ENCODE measurements at places on chromosomes 4 and X. TPM values are rescaled to one million over a fixed set of nuclear protein-coding genes. Genes with fewer than 3 reads are reported as not detected.
A peak's percentile ranks its signal among the peaks of the same experiment; 100 is the strongest.

The NOX1 gene
- total RNA-seq: not detected

GRCh38 chrX:7109838-7110793, 37.4 kb upstream of the STS start:
- no peak for DNase-seq

The HEPH gene
- not detected for total RNA-seq

GRCh38 chrX:31294475-31294874, 222.6 kb upstream of the FTHL17 start:
- DNase-seq: no peak

- no peak for DNase-seq
Observed at GRCh38 chrX:5528057-5528456, 700.6 kb downstream of the NLGN4X start.

The GAGE1 gene
- not detected for total RNA-seq

The MAML3 gene
- 1.6 TPM for total RNA-seq

DNA sequence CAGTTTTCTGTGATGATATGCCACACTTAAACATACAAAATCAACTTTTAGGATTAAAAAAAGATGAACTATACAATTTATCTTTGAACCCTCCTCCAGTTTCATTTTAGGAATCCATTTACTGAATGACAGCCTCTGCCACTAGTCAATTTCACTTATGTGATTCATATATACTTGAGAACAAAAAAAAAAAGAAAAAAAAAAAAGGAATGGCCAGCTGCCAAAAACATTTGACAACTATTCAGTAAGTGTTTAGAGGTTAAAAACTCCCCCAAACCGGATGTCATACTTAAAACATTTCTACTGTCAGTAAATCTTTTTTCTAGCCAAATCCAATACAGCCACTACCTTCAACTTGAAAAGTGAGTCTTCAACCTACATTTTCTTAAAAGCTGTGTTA, 266.7 kb upstream of the MAGEB2 start:
- no peak for DNase-seq

GRCh38 chrX:14029425-14030173, at the start of gene GEMIN8:
GEMIN8 (minus strand) TSS chrX:14029892; CDS start chrX:14021478, 8,414 bp downstream.
- DNase-seq: peak; percentile 90

DNA sequence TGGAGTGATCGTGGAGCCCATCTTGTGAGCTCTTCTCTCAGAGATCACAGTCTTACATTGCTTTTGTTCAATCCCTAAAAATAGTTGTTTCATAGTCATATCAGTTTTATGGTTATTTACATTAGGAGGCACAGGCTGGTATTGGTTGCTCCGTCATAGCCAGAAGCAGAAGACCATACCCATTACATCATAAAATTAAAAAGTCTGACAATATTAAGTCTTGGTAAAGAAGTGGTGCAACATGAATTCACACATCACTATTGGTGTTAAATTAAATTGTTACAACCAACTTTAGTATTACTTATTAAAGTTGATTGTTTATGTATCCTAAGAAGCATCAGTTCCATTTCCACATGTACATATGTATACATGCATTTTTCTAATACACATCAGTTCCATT, 84.6 kb downstream of the LARP1B start:
- DNase-seq: no peak

DNA sequence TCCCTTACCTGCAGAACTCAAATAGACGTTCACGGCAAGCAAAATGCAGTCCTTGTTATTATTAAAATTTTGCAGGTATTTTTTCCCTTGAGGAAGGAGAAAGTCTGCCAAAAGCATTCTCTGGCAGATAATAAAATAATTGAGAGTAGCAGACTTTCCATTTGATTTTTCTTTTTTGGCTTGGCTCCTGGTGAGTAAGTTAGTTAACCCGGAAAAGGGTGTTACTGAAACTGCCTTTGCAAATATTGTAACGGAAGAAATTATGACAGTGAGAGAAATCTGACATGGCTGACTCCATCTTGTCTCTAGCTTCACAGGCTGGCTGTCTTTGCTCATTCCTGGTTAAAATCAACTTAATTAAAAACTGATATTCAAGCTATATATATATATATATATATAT, 100.5 kb downstream of the GPR143 start:
- no peak for DNase-seq

The SMR3B gene
- not detected for total RNA-seq

DNA sequence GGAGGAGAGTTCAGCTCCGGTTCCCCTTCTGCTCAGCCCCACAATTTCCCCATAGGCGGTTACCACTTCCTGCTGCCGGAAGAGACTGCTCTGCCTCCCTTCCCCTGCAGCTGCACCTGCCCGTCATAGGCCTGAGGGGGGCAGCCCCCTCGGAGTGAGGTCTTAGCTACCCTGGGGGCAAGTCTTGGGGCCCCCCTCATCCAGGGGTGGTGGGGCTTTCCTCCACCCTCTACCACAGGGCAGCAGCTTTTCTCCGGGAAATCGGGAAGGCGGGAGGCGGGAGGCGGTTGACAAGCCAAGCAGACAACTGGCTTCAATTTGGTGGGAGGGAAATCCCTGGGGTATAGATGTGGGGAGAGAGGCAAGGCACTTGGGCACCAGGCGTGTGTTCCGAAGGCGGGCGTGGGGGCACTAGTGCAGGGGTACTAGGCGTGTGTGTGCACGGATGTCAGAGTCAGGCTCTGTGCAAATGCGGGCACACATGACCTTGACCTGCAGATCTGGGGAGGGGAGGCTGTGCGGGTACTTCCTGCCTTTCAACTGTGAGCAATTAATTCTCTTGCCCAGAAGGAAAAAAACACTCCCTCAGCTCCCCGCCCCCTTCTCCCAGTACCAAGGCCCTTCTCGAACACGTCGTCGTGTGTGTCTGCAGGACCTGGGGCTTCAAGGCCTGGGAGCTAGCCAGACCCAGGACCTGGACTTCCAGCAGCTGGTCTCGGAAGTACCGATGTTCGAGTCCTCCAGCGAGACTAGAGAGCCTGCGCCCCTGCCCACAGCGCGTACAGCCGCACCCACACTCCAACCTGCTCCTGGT, 1.0 kb upstream of the ARHGAP4 start:
- DNase-seq: peak; percentile 84

GRCh38 chrX:41178201-41178600, 93.0 kb downstream of the USP9X start:
- DNase-seq: peak; percentile 3

DNA sequence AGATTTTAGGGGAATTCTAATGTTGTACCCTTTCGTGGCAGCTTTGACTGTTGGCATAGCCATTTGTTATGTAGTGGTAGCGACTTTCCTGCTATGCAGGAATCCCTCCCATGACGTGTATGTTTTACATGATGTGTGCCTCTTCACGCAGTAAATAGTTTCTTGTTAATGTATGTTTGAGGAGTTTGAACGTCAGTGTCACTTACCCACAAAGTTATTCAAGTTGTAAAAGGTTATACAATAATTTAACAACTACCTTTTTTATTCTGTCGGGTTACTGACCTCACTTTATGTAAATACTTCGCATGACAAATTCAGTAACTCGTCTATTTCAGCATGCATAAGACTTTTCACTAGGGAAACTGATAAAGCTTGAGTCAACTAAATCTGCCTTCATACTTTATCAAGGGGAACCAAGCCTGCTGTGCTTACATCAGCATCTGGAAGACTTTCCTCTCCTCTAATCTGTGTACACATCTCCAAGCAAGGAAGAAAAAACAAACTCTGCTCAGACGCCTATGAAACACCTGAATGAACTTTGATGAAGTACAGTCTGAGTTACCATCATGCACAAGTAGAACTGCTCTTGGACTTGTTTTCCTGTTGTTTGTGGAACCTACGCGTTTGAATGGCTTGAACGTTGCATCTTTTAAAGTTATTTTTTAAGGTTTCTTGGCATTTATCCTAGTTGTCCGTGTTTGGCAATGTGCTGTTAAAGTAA, 61.2 kb downstream of the SLC9A6 start:
- DNase-seq: no peak

DNA sequence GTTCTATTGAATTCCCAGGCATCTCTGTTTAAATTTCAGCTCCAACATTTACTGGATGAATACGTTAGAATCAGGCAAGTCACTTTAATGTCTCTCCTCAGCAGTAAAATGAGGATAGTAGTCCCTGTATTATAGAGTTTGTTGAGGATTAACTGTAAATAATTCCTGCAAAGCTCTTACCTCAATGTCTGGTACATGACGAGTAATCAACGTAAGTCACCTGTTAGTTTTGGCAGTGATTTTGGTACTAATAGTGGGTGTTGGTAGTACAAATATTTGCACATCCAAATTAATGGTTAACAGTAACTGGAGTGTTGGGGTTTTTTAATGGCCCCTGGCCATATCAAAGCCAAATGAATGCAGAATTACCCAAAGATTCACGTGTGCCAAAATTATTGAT, 189.8 kb upstream of the GALNT7 start:
- DNase-seq: no peak

The GAGE12J gene
- not detected for total RNA-seq

GRCh38 chr4:134777606-134778005, 576.0 kb upstream of the PABPC4L start:
- DNase-seq: no peak

DNA sequence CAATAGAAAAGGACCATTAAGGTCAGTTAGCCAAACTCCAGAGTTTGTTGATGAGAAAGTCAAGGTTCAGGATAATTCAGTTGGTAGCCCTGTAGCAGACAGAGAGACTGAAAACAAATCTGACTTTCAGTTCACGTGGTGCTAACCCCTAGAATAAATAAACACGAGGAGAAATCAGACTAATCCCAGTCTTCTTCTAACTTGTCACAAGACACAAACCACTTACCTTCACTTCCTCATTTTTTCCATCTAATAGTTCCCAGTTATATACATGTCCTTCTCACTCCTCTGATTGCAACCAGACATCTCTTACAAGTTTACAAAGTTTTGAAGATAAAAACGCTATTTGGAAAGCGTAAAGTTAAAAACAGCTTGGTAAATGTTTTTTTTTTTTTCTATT, 7.7 kb downstream of the TLR7 start:
- no peak for DNase-seq

The CSAG3 gene
- total RNA-seq: 0.55 TPM

- no peak for DNase-seq
Observed at GRCh38 chr4:55356991-55357461, 11.0 kb downstream of the SRD5A3 start.

- no peak for DNase-seq
Observed at GRCh38 chrX:111372086-111372485, 39.9 kb downstream of the DCX start.

GRCh38 chr4:1661695-1662094, 22.4 kb downstream of the FAM53A start:
- DNase-seq: no peak

DNA sequence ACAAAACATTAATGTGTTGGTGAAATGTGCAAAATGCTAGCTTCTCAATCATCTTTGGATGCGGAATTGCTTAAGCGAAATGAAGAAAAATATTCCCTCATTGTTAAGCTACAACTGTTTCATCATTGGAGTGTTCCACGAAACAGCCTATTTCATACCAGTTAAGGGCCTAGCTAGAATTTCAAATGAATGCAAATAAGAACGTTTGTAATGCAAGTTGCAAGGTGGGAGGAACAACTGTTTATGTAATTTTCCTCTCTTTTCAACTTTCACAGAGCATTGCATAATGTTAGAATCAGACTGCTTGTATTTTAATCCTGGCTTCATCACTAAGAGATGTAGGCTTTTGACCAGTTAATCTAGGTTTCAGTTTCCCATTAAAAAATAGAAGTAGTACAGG, 480.1 kb downstream of the IL1RAPL1 start:
- DNase-seq: no peak

The MED14 gene
- total RNA-seq: 51.0 TPM

The EPHA5 gene
- total RNA-seq: not detected

DNA sequence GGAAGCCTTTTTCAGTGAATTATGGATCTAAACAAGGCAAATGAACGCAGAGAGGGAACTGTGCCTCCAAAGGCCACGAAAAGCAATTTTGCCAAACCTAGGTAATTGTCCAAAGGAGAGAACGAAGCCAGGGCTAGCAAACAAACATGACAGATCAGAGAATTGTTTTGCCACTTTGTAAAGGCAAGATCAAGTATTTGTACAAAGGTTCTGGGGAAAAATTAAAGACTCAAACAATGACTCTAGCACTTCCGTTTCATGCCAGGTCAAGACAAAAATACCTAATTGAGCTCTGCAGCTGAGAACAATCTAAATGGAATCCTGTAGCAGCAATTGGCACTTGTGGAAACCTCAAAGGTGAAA, 8.5 kb downstream of the RBM47 start:
- no peak for DNase-seq

The PPBP gene
- total RNA-seq: not detected

The SUPT20HL2 gene
- total RNA-seq: not detected

The MAGEA8 gene
- total RNA-seq: not detected

The BEND2 gene
- total RNA-seq: not detected

The RHOXF2B gene
- not detected for total RNA-seq

- no peak for DNase-seq
Observed at GRCh38 chr4:138540056-138540800, 298.1 kb upstream of the SLC7A11 start.

DNA sequence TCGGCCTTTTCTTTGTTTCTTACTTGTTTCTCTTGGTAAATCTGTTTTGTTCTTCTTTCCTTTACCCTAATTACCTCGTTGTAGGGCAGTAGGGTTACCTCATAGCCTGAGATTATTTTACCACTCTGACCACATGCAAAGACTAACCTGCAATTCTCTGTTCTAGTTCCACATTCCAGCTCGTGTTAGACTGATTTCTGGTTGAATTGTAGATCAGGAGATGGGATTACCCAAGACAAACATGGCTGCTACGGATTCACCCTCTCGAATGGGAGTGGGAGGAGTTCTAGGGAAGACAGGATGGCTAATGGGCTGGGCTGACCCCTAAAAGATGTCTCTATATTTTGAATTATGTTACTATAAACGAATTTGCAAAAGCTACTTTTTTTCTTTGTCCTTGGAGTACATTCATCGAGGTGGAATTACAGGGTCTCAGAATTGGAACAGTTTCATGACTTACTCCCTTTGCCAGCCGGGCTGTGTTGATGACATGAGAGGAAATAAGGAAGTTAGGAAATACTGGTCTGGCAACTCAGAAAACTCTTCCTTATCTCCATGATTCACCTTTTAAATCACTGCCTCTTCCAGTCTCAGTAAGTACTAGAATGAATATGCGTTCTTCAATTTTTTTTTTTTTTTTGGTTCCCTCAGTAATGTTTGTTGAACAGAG, 36.7 kb upstream of the FBXW7 start:
- DNase-seq: no peak

DNA sequence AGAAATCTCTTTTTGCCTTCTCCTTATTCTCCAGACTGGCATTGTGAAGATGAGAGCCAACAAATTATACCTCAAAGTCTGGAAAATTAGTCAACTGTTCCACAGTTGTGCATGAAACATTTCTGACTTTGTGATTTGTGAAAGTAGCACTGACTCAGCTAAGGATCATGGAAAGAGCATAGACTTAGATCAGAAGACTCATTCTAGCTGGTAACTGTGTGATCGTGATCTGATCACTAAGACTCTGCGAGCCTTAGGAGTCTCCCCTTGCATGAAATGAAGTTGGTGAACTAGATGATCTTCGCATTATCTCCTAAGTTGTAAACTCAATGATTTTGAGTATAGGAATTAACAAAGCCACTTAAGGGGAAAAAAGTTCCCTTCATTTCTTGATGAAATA, 668.1 kb downstream of the RPA4 start:
- no peak for DNase-seq

- no peak for DNase-seq
Observed at GRCh38 chrX:39944416-39944815, 153.3 kb downstream of the BCOR start.

The GLOD5 gene
- not detected for total RNA-seq

- no peak for DNase-seq
Observed at GRCh38 chrX:57822818-57823217, 87.4 kb downstream of the ZXDA start.

GRCh38 chr4:107083-107443, 17.2 kb upstream of the ZNF718 start:
- no peak for DNase-seq

- no peak for DNase-seq
Observed at GRCh38 chrX:42229533-42229932, 306.2 kb upstream of the CASK start.

Measured in activated CD4-positive, alpha-beta T cell treated with anti-CD3 and anti-CD28 coated beads for 36 hours (primary cell).